AG20443 (cell line): ENCODE measurements at places on chromosomes 7 and 10.

DNA sequence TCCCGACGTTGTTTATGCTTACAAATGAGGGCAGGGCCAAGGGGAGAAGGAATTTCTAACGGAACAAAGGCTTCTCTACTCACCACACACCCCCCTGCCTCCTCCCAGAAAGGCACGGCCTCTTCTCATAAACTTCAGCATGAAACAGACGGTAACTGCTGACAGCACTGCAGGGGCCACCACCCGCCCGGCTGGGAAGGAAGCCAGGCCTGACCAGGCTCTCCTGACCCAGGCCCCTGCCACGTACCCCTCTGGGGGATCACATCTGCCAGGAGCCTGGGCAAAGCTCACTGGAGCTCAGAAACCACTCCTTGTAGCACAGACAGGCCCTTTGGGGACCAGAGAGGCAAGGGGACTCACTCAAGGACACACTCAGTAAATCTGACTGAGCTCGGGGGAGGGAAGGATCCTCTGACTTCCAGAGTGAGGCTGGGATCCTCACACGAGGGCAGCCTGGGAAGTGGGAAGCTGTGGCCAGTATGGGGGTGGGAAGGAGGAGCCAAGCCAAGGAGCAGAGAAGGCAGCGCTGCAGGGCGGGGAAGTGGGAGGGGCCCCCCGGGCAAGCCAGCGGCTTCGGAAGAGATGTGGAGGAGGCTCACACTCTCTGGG, 46.1 kb downstream of the ZCCHC24 start:
- peak; percentile 95 for DNase-seq

GRCh38 chr7:1236132-1236661, 3.5 kb downstream of the UNCX start:
- DNase-seq = no peak

- DNase-seq = no peak
Measured at GRCh38 chr10:82888809-82889455, 1013.9 kb downstream of the NRG3 start.

- DNase-seq = no peak
Measured at GRCh38 chr7:35802649-35803048, 1.8 kb downstream of the SEPTIN7 start.

- DNase-seq = no peak
Measured at GRCh38 chr10:47348138-47348651, at the start of gene RBP3. TSS of gene RBP3 (plus strand) at chr10:47348363. CDS start at chr10:47348485, 122 bp downstream.

DNA sequence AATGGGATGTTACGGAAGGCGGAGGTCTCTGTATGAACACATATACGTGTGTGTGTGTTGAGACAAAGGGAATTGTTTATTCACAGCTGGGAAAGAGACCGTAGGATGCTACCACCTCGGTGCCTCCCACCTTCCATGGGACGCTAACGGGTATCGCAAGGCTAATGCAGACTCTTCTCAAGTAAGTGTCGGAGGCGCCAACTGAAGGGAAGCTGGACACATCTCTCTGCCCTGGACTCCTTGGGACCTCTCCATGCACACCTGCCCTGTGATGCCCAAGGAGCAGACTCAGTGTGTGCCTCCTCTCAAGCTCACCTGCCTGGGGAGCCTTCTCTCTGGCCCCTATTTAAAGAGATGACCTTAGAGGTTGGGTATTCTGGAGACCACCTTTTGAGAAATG, 230.9 kb downstream of the DNAJB6 start:
- DNase-seq = no peak

GRCh38 chr7:20503278-20503950, 112.1 kb upstream of the ABCB5 start:
- DNase-seq = no peak

- DNase-seq = no peak
Measured at GRCh38 chr10:119333146-119333792, 125.9 kb downstream of the GRK5 start.

DNA sequence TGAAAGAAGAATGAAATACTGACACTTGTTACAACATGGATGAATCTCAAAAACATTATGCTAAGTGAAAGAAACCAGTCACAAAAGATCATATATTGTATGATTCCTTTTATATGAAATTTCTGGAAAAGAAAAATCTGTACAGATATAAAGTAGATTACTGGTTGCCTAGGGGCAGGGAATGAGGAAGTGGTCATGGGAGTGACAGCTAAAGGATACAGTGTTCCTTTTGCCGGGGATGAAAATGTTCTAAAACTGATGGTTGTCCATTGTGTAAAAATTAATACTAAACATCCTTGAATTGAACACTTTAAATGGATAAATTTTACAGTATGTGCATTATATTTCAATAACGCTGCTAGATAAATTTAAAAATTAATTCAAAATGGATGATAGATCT, 25.1 kb downstream of the ALOX5 start:
- no peak for DNase-seq

GRCh38 chr7:90621125-90621746, 25.1 kb downstream of the CDK14 start:
- no peak for DNase-seq

DNA sequence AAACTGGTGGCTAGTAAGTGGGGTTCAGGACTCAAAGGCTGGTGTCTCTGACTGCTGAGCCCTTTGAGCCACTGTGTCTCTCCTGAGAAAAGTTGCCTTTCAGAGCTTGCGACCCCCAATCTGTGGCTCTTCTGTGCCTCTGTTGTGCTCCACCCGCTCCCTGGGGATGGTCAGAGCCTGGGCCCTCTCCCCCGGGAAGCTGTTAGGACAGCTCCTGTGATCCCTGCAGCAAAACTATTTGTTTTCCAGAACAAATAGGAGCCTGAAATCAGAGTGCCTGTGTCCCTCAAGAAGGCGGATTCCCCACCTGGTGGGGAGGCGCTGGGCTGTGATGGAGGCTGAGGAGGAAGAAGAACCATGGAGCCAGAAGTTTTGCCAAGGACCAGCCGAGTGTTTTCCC, 56.4 kb upstream of the MXI1 start:
- DNase-seq = no peak

GRCh38 chr7:32660936-32661335, 165.6 kb downstream of the AVL9 start:
- no peak for DNase-seq

DNA sequence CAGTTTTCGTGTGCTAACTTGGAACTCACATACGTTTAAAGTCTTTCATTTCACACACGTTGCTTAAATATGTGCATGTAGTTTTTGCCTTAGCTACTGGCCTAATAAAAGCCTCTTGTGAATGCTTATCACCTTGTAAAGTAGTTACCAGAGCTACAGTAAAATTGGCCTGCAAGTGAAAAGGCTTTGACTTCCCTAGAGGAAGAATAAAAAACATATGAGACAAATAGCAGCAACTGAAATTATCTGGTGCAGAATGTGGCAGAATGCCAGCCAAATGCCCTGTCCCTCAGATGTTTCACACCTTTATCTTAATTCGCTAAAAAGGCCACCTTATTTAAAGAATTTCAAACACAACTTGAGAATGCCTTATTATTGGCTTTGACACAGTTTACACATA, 28.1 kb upstream of the RPA3 start:
- DNase-seq = no peak

GRCh38 chr7:101718363-101719122, 89.4 kb upstream of the MYL10 start:
- no peak for DNase-seq

DNA sequence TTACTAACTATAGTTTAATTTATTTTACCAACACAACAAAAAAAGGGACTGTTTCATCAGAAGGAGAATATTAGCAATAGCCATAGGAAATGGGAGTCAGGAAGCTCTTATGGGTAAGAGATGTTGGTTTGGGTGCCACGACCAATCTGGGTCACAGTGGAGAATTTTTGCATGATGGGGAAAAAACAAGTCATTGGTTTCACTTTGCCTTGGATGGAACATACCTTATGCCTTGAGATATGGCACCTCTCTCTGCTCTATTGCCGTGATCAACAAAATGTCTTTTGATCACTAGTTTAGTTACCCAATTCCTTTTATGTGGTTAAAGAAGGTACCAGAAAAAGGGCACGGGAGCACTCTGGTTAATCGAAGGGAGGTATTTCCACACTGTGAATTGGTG, 48.2 kb downstream of the PNLIPRP3 start:
- no peak for DNase-seq

DNA sequence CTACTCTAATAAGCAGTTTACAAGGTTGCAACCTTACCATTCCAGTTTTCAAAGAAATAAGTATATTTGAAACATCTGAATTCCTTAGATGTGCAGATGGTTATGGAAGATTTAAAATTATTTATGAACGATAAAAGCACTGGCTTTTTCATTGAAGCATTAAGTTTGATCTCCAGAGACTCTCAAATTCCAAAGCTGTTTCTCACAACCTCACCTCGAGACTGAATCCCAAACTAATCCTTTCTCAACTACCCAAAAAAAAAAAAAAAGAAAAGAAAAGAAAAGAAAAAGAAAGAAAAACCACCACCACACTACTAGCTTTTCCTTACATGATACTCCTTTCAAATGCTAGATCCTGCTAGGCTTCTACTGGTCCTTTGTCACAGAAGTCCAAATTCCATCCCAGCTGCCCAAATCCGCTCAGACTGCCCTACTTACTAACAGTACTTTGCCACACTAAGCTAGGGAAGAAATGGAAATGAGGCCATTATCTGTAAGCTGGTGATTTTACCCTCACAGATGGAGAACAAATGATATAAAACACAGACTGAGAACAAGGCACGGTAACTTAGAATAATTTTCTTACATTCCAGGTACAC, 100.6 kb upstream of the CDK1 start:
- DNase-seq = no peak

GRCh38 chr10:11286261-11286852, 268.7 kb downstream of the CELF2 start:
- DNase-seq = no peak

DNA sequence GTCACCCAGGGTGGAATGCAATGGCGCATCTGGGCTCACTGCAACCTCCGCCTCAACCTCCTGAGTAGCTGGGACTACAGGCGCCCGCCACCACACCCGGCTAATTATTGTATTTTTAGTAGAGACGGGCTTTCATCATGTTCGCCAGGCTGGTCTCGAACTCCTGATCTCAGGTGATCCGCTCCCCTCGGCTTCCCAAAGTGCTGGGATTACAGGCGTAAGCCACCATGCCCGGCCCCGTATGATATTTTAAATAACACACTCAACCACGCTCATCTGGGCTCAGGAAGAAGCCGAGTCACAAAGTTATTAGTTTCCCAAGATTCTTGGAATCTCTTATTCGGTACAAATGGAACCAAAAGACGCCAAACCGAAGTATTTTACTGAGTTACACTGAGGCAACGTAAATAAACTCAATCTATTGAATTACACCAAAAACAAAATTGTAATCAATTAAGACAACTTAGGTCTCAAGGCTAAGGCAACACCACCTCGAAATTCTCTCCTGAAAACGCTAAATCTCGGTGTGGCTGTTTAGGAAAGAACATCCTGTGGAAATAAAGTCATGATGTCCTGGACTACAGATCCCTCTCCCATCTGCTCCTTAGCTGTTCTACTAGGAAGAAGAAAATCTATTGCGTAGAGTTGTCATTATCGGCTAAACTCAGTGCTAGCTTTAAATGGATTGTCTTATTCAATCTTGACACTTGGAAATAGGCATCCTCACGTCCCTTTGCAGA, 910 bp downstream of the ARHGAP19 start:
- DNase-seq = no peak

- DNase-seq = no peak
Measured at GRCh38 chr7:53699215-53699837, 663.9 kb downstream of the POM121L12 start.

GRCh38 chr7:158325530-158326381, 261.9 kb downstream of the PTPRN2 start:
- DNase-seq = no peak

DNA sequence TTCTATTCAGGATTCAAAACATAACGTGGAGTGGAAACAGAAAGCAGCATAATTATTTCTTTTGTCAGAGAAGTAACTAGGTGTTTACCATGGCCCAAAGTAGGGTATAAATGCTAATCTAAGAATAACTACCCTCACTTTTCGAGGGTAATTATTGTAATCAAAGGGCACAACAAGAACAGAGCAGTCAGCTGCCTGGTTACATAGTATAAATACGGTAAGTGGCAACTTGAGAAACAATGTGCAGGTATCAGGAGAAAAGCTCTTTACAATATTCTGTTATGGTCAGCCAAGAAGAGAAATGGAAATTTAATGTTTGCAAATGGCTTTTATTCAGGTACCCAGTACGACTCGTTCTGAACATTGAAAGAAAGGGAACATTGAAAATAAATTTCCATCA, 242.0 kb upstream of the NPY start:
- no peak for DNase-seq

GRCh38 chr7:66246554-66247171, 41.5 kb downstream of the TPST1 start:
- DNase-seq = no peak

DNA sequence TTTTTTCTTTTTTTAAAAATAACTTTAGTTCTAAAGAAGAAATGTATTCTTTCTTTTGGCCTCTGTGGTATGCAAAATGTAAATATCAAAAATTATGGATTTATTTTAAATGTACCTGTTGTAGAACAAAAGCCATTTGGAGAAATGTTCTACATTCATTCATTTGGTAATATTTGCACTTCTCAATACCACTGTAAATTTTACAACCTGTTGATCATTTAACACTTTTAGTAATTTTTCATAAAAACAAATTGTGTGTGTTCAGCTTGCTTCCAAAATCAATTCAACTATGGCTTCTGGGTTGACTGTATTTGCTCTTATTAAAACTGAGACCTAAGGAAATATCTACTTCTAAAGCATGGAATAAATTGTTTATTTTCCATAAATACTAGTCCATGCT, 2.3 kb upstream of the IGF2BP3 start:
- DNase-seq = no peak

GRCh38 chr10:77163670-77164348, 473.8 kb downstream of the KCNMA1 start:
- DNase-seq = peak; percentile 87

DNA sequence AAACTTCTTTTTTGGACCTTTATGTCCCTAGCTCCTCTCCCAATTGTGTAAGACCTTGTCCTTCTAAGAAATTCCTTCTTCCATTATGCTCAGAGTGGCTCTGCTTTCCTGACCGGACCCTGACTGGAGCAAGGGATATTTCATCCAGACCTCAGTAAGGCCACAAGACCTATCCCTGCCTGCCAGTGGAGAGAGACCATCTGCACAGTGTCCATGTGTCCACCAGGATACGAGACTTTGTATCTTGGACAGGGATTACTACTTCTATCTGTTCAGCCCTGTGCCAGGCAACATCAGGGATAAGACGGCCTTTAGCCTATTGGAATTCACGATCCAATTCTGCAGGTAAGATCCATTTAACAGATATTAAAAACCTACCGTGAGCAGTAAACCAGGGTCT, 7.2 kb upstream of the ATOH7 start:
- no peak for DNase-seq
